Left cardiac atrium (tissue), 4 donors: ENCODE measurements at places on chromosomes 13 and 19. TPM values are rescaled to one million over a fixed set of nuclear protein-coding genes. Genes with fewer than 3 reads are reported as not detected.

Gene TSKS
- total RNA-seq, result 0.76 TPM

Gene CPT1C
- 5.1 TPM for total RNA-seq

Gene PDX1
- total RNA-seq, result not detected

Gene ZNF506
- 12.5 TPM for total RNA-seq

Gene UCHL3
- 26.1 TPM for total RNA-seq

Gene ZNF552
- total RNA-seq, result 4.6 TPM

GRCh38 chr13:78589206-78589605 is 14.1 kb downstream of the POU4F1 start:
- DNase-seq, result no peak

DNA sequence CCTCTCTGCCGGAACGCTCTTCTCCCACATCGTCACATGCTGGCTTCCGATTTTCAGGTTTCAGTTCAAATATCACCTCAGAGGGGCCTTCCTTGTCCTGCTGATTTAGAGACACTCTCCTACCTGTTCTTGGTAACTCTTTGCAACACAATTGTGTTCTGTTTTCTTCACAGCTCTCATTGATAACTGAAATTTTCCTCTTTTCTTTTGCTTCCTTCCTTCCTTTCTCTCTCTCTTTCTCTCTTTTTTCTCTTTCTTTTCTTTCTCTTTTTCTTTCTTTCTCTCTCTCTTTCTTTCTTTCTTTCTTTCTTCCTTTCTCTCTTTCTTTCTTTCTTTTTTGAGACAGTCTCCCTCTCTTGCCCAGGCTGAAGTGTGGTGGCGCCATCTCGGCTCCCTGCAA is 12.0 kb upstream of the LRRC4B start:
- DNase-seq, result no peak

DNA sequence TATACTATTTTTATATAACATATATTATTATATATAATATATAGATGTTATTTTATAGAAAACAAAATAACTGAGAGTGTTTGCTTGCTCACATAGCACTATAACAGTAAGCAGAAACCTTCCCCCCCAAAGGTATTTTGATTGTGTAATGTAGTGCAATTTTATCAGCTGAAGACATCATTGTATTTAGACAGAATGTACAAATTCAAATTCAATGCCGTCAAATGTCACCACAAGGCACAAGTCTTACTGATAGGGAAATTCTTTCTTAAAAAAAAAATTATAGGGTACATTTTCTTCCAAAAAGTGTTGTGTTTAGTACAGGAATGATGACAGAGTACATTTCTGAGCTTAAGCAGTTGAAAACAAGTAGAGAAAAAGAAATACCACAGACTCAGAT is 1147.1 kb upstream of the SPRY2 start:
- no peak for DNase-seq

GRCh38 chr13:92769046-92769445 is 457.6 kb upstream of the GPC6 start:
- DNase-seq, result no peak

DNA sequence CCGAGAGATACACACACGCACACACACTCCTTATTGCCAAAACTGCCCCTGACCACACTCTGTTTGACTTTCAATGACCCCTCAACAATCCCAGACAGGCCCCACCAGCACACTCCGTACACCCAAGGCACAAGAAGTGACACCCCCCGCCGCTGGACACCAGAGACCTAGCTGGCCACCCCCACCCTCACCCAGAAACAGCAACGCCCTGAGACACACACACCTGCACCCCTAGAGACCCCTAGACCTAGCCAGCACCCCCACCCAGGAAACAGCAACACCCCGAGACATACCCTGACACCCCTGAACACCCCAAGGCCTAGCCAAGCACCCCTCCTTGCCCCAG is 1.1 kb upstream of the PTGER1 start:
- no peak for DNase-seq

- DNase-seq, result peak; percentile 5
Measured at GRCh38 chr13:110628952-110629701, 13.8 kb downstream of the NAXD start.

DNA sequence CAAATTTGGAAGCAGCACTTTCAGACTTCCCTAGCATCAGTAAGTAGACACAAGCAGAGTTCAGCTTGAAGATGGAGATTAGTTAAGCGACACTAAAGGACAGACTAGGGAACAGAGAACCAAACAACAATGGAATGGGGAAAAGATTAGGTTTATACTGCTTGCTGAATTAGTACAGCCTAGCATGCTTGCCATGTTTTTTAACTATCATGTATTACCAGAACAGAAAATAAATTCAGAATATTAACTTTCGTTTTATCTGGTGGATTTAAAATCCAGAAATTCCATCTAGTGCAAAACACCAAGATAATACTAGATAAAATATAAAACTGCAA is 451.5 kb upstream of the SLC10A2 start:
- no peak for DNase-seq

DNA sequence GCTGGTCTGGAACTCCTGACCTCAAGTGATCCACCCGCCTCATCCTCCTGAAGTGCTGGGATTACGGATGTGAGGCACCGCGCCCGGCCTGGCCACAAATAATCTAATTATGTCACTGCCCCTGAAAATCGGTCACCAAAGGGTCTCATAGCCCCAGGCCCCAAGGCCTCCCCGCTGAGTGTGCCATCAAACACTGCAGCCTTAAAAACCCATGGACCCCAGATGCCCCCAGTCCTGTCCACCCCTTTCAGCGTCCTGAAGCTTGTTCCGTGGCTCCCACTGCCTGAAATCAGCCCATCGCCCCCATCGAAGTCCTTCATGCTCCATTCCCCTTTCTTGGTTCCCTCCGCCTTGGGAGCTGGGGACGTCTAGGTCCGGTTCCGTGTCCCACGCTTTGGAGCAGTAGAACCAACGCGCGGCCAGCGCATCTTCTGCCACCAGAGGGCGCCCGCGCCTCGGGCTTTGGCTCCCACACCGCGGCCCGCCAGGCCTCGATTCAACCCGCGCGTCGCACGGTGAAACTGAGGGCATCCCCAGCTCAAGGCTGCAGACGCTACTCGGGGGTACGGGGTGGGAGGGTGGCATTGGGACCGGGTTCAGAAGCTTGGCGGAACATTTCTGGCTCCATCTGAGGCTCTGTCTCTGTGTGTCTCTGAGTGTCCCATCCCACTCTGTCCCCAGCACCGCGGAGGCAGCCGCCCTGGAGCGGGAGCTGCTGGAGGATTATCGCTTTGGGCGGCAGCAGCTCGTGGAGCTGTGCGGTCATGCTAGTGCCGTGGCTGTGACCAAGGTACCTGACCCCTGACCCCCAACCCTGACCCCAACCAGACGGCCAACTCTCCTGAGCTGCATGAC is 3.5 kb downstream of the YJEFN3 start:
- peak; percentile 90 for DNase-seq

DNA sequence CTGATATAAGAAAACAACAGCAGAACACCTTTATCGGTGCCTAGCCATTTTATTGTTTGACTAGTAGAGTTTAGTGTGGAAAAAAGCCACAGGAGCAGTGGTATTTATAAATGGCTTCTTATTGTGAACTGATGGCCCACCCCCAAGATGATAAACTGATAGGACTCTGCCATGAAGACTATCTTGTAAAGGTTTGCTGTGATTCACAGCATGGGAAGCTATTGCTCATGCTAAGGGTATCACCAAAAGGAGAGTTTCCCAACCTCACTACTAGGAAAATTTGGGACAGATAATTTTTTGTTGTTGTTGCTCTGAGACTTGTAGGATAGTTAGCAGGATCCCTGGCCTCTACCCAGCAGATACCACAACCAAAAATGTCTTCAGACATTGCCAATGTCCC is 12.0 kb upstream of the SLC7A1 start:
- DNase-seq, result no peak

DNA sequence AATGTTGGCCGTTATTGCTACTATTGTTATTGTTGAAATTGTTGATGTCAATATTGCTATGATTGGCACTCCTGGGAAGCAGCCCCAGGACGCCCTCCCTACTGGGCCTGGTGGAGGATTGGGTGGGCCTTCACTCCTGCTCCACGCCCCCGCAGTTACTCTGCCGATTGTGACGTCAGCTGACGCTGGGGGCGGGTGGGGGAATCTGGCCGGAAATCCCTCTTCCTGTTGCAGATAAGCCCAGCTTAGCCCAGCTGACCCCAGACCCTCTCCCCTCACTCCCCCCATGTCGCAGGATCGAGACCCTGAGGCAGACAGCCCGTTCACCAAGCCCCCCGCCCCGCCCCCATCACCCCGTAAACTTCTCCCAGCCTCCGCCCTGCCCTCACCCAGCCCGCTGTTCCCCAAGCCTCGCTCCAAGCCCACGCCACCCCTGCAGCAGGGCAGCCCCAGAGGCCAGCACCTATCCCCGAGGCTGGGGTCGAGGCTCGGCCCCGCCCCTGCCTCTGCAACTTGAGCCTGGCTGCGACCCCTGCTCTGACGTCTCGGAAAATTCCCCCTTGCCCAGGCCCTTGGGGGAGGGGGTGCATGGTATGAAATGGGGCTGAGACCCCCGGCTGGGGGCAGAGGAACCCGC is at the start of gene ETV2:
TSS of gene ETV2 (plus strand) at position 231 of the 637 bp plus-strand sequence. CDS start 716 bp downstream, outside the sequence.
- DNase-seq, result peak; percentile 67

DNA sequence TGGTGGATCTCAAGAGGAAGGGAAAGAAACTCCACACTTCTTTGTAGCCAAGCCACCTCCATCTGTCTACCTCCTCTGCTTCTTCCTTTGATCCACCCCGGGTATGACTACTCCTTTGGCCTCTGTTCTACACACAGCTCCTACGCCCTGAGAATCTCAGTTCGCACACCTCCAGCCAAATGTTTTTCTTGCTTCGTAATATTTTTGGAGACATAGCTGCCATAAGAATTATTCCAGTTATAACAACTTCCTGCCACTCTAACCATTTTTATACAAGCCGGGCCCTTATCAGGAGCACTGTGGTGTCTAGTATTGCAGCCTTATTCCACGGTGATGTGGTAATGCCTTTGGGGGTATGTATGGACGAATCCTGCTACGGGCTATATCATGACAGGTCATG is 126.7 kb downstream of the STARD13 start:
- DNase-seq, result no peak

DNA sequence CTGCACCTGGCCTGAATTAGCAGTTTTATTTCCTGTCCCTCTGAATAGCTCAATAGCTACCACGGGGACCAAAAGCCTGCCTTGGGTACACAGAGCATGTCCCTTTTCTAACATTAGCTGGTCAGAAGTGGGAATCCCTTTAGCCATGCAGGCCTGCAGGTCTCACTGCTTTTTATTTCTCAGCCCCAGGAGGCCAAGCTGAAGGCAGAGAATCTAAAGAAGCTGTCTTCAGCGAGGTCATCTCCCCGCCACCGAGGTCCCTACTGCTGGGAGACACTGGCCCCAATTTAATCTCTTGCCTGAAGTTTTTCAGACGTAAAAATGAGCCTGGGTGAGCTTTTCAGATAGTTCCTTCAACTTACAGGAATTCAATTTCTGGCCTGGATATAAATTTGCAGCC is 40.7 kb downstream of the PIN1 start:
- DNase-seq, result no peak

DNA sequence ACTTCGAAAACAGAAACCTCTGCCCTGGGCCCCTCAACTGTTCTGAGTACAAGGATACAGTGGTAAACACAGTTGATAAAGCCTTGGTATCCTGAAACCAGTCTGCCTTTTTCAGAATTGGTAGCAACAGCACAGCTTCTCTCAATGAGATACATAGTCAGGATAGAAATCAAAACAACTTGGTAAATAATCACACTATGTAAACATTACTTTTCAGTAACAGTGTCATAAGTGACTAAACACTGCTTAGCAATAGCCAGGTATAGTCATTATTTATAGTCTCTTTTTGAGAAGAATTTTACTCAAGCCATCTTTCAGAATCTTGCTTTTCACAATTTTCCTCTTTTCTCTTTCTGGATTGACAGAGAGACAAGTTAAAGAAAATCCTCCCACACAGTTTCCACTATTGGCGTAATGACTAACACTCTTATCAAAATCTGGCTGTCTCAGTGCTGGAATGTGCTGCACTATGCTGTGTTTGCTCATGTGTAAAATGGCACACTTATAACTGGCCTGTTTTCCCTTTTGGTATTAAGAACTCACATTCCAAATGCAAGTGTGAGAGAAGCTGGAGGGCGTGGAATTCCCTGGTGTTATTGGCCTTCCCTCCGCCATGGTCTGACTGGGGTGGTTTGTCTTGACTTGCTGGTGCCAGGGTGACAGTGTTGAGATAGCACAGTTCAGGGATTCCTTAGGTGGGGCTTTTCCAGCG is 368.8 kb downstream of the TDRD3 start:
- peak; percentile 30 for DNase-seq

GRCh38 chr13:44969551-44970484 is 19.5 kb downstream of the NUFIP1 start:
- DNase-seq, result no peak

GRCh38 chr13:68076046-68076445 is 845.9 kb upstream of the PCDH9 start:
- no peak for DNase-seq

DNA sequence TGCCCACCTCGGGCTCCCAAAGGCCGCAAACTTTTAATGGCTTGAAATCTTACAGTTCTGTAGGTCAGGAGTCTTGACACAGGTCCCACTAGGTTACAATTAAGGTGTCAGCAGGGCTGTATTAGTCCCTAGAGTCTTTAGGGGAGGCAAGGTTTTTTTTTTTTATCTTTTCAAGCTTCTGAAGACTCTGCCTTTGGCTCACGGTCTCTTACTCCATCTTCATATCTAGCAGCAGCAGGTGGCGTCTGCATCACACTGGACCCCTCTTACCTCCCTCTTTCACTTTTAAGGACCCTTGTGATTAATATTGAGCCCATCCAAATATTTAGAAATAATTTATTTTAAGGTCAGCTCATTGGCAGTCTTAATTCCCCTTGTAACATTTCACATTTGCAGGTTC is 11.6 kb downstream of the MIR17HG start:
- no peak for DNase-seq

DNA sequence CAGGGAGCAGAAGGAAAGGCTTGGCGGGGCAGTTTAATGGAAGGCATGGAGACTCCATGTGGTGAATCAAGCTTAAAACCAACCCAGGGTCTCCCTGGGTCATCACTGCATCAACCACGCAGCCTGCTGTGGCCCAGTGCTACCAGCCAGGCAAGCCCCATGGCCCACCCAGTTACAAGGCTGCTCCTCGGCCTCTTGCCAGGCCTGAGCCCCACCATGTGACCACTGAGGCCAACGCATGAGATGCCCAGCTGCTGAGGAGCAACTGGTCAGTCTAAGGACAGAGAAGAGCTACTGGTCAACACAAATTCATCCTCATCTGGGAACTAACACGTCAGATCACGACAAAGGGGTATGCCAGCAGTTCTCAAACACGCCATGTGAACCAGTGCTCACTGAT is 15.4 kb upstream of the KPTN start:
- DNase-seq, result no peak

- DNase-seq, result no peak
Measured at GRCh38 chr19:40713939-40714338, 2.7 kb downstream of the COQ8B start.
